ENCODE measurements at places on chromosomes 4 and X.

GRCh38 chr4:26573389-26573794 lies 10.5 kb upstream of the TBC1D19 start:
- DNase-seq, result no peak

DNA sequence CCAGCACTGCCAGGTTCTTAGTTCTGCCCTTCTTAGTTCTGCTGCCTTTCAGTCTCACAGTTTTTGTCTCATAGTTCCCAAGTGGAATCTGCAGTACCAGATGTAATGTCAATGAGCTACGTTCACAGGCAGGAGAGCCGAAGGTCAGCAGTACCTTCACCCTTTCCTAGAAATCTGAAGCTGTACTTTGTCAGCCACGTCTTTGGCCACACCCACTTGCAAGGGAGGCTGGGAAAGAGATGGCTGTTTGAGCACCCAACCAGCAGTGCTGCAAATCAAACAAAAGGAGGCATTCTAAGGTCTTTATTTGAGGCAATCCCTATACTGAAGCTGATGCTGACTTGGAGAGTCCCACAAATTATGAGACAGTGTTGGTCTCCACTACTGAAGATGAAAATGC lies 199.1 kb upstream of the NPY2R start:
- DNase-seq, result no peak

GRCh38 chrX:111123125-111123524 lies 27.1 kb downstream of the PAK3 start:
- DNase-seq, result no peak

GRCh38 chr4:99723612-99724011 lies 66.0 kb upstream of the C4orf54 start:
- peak; percentile 4 for DNase-seq

- no peak for DNase-seq
These were observed 1021.1 kb downstream of the STIM2 start for GRCh38 chr4:27881705-27882104.

DNA sequence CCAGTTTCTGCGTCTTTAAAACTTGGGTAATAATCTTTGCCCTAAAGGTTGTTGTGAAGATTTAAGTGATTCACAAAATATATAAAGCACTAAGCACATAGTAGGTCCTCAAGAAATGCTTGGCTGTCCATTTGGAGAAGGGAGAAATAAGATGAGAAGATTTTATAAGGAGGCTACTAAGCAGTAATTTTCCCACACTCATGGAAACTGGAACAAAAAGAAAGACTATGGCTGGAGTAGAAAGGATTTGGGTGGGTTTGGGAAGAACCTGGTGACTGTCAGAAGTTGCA lies 47.0 kb downstream of the PRPS1 start:
- no peak for DNase-seq

DNA sequence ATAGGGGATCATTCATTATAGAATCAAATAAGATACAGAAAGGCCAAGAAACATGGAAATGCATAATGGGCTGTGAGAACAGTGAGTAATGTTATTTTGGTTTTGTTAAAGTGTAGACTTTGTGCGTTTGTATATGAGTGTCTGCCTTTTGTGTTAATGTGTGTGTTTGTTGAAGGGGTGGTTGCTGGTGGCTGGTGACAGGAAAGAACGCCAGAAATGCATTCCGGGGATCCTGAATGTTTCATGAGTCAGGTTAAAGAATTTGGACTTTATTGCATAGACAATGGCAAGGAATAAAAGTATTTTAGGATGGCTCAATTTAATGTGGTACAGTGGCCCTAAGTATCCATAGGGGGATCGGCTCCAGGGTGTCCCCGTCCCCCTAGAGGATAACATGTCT lies 1228.9 kb downstream of the PCDH7 start:
- no peak for DNase-seq

GRCh38 chr4:17286752-17287460 lies 225.0 kb downstream of the QDPR start:
- DNase-seq, result no peak

Data from stimulated activated CD4-positive, alpha-beta T cell treated with anti-CD3 and anti-CD28 coated beads, Interleukin-4, amount 100 ng/mL, for 1 hour (primary cell).